Osteocyte (in vitro differentiated cells): ENCODE measurements at places on chromosomes 2 and 18.

- DNase-seq: no peak
Observed at GRCh38 chr2:134217924-134218323, 35.9 kb upstream of the MGAT5 start.

DNA sequence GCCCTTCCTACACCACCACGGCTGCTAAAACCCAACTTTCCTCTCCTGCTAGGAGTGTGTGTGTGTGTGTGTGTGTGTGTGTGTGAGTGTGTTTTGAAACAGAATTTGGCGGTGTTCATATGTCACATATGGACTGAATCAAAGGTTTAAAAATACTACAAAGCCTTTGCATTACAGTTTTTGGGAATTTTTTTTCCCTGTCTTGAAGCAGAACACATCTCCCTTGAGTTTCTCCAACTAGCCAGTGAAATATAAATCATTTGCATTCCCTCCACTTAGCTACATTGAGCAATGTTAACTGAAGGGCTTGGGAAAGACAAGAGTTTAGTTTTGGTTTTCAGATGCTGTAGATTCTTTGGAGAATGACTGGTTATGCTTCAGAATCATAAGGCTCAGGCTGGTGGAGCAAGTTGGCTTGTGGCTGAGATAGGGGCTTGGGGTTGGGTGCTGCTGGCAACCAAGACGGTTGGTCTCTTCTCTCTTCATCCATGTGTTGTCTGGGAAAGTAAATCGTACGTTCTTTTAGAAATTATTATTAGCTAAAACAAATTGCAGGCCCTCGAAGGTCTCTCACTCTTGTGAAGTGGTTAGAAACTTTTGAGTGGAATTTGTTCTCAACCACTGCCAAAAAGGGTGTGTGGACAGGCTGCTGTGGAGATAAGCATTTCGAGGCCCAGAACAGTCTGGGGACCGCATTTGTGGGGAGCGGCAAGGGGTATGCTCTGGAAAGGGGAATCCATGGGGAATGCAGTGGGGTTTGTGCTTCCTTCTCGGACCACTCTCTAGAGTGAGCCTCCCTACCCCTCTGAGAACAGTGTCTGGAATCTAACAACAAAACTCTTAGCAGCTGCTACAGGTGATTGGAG lies 1.4 kb downstream of the NRP2 start:
- DNase-seq: no peak

DNA sequence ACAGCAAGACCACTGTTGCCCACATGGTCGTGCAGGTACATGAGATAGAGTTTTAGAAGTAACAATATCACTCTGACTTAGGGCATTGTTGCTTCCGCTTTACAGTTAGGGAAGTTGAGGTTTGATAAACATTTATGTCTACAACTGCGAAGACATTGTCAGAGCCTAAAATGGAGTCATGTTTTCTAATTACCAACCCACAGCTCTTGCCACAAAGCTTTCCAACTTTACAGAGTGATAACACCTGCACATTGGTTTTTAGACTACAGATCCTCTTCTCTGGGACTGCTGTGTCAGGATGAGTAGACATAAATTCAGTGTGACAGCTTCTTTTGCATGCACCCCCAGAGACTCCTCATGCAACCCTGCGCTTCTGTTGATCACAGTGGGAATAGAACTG lies 119.0 kb downstream of the FEZ2 start:
- DNase-seq: no peak

DNA sequence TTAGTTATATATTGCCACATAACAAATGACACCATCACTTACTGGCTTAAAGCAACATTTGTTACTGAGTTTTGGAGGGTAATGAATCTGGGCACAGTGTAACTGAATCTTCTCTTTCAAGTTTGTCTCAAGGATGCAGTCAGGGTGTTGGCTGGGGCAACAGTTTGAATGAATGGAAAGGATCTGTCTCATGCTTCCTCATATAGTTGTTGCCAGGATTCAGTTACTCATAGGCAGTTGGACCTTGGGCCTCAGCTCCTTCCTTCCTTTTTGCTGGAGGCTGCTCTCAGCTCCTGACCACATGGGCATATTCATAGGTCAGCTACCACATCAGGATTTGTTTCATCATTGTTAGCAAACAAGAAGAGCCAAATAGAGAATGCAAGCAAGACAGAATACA lies 466.1 kb upstream of the MC4R start:
- no peak for DNase-seq

DNA sequence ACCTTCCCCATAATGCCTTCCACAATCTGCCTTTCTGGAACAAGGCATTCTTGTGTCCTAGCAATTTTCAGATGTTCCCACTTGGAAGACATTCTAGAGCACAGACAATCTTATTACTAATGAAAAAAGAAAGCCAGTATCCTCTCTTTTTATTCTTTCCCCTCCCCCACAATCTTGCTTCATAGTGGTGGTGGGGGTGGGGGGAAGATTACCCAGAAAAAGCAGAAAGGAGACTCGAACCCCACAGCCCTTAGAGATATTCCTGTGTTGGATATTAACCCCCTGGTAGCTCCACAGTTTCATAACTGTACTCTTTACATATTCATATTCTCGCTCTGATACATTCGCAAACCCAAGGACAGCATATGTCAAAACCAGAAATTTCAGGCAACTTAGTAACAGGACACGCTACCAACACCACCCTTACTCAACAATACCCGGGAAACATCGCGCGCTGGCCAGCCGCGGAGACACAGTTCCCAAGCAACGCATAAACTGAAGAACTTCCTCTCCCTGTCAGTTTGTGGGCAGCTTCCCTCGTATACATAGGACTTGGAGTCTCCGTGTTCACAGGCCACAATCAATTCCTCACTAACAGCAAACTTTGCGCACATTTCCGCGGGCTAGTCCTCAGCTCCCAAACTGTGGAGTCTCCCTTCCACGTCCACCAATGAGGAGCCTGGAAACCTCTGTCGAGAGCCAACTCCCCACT lies 793 bp downstream of the NR4A2 start:
- no peak for DNase-seq

GRCh38 chr18:77014538-77014937 lies 118.0 kb downstream of the MBP start:
- no peak for DNase-seq

DNA sequence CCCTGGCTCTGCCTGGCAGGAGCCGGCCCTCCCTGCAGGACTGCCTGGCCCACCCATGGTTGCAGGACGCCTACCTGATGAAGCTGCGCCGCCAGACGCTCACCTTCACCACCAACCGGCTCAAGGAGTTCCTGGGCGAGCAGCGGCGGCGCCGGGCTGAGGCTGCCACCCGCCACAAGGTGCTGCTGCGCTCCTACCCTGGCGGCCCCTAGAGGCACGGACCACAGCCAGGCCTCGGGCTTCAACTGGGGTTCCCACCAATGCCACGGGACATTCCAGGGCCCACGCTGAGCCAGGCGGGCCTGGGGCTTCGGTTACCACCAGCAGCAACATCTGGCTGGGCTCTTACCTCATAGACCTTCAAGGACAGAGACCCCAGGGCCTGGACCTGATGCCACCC lies 6.1 kb upstream of the GMPPA start:
- DNase-seq: no peak

- DNase-seq: no peak
Observed at GRCh38 chr18:74682991-74683297, 85.3 kb downstream of the ZNF407 start.

- no peak for DNase-seq
Observed at GRCh38 chr2:139055202-139055601, 275.0 kb upstream of the NXPH2 start.

- DNase-seq: no peak
Observed at GRCh38 chr2:178448968-178449661, 1.9 kb downstream of the PRKRA start.

DNA sequence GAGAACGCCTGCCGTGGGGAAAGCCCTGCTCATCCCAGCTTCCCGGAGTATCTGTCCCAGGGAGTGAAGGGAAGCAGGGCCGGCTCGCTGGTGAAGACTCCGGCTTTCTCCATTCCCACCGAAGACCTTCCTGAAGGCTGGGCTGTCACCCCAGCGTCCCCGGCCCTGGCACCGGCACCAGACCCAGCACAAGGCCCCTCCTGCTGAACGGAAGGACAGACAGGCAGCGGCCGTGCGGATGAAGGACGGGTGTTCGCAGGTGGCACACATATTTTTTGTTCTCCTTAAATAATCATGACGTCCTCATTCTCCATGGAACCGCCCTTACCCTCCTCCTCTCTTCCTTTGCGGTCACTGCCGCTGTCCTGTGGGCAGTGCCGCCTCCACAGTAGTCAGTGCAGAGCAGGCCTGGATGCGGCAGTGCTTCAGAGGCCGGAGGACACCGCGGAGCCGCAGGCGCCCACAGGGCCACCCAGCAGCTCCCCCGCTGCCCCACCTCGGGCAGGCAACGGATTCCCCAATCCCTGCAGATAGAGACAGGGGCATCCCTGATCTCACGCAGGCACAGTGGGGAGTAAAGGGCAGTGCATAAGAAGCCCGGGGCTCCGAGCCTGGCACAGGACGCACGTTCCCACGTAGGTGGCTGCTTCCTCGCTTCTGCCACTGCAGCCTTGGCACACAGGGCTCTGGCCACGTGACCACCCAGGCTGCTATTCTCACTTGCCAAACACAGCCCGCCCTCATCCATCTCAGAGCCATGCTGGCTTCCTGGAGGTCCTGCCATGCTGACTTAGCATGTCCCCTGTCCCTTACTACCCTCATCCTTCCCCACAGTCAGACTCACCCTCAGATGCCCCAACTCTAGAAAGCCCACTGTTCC lies 229.7 kb downstream of the EIPR1 start:
- no peak for DNase-seq

DNA sequence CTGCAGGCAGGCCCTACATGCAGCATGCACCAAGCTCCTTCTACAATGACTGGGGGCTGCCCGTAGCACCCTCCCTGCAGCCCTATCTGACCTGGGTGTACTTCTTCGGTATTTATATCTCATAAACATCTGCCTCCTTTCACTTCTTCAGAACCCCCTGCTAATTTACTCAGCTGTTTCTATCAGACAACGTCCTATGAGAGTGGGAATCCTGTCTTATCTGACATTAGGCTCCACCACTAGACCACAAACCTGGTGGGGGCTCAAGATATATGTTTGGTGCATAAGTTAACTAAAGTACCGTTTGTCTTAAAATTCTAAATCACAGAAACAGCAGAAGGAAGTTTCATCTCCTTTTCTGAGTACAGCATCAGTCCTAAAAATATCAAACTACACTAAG lies 10.6 kb downstream of the HSBP1L1 start:
- no peak for DNase-seq

DNA sequence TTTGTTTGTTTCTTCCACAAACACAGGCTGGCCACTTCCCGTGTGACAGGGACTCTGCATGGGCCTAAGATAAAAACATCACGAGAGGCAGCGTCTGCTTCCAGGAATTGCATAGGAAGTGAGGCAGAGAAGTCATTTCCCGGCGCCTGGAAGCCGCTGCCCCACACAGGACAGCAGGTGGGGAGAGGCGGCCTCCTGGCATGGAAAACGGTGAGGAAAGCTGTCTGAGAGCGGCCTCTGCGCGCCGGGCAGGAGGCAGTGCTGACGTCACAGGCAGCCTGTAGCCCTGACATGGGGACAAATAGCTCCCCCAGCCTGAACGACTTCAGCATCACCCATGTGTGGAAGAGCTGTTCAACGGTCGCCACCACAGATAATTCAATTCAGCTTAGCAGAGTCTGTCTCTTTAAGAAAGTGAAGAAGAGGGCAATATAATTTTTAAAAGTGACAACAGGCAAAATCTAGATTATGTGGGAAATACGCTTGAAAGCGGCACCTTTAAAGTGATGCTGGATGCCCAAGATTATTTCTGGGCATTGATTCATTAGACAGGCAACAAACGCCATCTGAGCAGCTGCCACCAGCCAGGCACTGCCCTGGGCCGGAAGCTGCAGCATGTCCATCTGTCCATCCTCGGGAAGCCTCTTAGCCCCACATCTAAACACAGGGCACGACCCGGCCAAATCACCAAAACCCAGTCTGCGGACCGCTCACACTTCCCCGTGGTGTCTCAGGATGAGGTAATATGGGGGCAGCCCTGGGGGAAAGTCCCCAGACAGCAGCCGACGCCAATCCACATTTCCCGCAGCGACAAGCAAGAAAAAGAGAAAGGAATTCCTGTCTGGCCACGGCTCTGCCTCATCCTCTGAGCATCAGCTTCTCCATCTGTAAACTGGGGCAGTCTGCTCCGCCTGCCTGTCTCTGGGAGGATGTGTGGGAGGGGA lies 138.9 kb downstream of the PXDN start:
- no peak for DNase-seq

- no peak for DNase-seq
Observed at GRCh38 chr2:175167076-175167791, 769 bp downstream of the ATF2 start.

GRCh38 chr2:67997528-67997900 lies 65.3 kb downstream of the C1D start:
- DNase-seq: no peak

- no peak for DNase-seq
Observed at GRCh38 chr18:2395427-2396161, 175.7 kb downstream of the METTL4 start.

- no peak for DNase-seq
Observed at GRCh38 chr2:239235311-239235710, 165.5 kb downstream of the HDAC4 start.

DNA sequence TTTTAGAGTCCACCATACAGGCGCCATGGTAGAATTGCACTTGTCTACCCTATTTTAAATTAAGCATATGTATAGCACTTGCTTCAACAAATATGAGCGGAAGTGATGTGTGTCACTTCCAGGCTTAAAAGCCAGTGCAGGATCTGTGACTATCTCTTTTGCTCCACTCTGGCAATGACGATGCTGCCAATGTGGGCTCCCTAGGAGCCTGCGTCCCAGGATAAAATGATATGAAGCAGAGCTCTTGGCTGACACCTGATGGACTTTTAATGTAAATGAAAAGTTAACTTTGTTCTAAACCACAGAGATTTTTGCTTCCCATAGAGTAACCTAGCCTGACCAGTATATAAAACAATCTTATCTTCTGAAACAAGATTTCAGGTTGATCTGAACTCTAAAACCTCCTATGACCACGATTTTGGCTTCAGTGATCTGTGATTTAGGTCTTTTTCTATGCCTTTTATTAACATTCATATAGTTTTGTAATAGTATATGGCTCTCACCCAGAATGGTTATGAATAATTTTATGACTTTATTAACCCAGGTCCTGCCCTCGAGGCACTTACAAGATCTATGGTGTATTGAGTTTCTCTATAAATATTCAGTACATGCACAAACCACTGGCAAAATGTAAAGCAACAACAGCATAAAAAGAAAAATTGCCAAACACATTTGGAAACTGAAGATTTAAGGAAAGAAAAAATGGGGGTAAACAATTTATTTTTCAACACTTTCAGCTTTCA lies 422.5 kb upstream of the PIK3C3 start:
- DNase-seq: no peak

- no peak for DNase-seq
Observed at GRCh38 chr2:32478889-32479620, 122.2 kb downstream of the BIRC6 start.

DNA sequence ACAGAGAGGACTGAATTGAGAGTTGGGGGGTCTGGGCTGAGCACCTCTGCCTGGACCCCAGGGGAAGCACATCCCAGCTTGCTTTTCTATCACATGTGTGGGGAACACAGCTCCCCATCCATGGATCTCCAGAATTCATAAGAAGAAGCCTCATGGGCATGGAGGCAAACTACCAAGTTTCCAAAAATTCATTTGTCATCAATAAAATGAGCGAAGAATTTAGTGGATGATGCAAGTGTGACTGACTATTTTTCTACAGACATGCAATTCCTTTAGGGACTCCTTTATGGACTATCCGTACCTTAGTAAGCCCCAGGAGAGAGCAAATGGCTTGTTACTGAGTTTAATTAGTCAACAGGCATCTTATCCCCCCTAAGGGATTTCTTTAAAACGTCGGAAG lies 33.1 kb downstream of the ACKR3 start:
- DNase-seq: no peak
